ENCODE measurements at places on chromosomes 4 and X. TPM values are rescaled to one million over a fixed set of nuclear protein-coding genes. Genes with fewer than 3 reads are reported as not detected.

Gene ANXA3
- total RNA-seq: 0.91 TPM

Gene CFAP99
- total RNA-seq: under 0.01 TPM

Gene KIAA1210
- total RNA-seq: not detected

Gene MAPK10
- 14.1 TPM for total RNA-seq

Gene ADAM29
- not detected for total RNA-seq

Gene LIMCH1
- 28.2 TPM for total RNA-seq

Gene TRPC5OS
- not detected for total RNA-seq

Gene RAB41
- total RNA-seq: not detected

Gene UVSSA
- total RNA-seq: 9.0 TPM

Gene ZMAT1
- 1.4 TPM for total RNA-seq

Gene UBE2K
- total RNA-seq: 29.3 TPM

Gene LDB2
- total RNA-seq: 3.9 TPM

Gene TSPAN6
- total RNA-seq: 45.2 TPM

Gene SLC38A5
- total RNA-seq: 21.3 TPM

Gene ADGRA3
- 21.0 TPM for total RNA-seq

Gene MID1
- total RNA-seq: 8.5 TPM

Gene KLF8
- total RNA-seq: 4.6 TPM

Gene SMIM20
- total RNA-seq: 41.0 TPM

Gene MYOZ2
- total RNA-seq: not detected

Gene PABPC4L
- total RNA-seq: 0.86 TPM

Gene TAF1
- total RNA-seq: 32.8 TPM

Gene PAK3
- 0.13 TPM for total RNA-seq

Gene KCNIP4
- total RNA-seq: not detected

Gene RHOXF1
- not detected for total RNA-seq

Gene GCNA
- total RNA-seq: 2.6 TPM

Gene PAGE4
- total RNA-seq: not detected

Gene TCEAL2
- total RNA-seq: 2.6 TPM

Gene POU4F2
- total RNA-seq: not detected

Data from articular chondrocyte of knee joint (primary cell).